ENCODE measurements at places on chromosomes 5 and 9.

DNA sequence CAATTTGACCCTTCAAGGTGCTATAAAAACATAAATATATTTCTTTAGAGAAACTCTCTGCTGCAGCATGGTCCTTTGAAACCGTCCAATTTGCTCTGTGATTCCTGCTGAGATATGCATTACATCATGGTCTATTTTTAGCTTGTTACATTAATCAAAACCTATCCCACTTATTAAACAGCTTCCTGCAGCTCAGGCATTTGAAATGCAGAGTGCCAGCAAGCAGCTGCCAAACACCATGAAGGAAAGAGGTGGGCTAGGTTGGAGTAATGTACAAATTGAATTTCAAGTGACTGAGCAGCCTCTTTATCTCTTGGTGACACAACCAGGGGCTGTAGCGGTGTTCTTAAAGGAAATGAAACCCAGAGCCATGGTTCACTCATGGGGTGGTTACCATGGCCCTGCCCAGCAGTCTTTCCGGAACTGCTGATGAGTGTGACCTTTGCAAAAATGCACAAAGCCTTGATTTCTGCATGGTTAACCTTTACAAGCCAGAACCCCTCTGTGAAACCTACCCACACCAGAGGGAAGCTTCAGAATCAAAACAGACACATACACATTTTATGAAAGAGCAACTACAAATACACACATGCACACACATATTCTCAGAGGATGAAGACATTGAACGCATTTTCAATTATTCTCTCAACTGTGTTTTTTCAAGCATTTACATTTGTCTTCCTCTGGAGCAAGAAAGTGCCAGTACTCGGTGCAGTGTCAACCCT lies 155.8 kb upstream of the ZNF608 start:
- no peak for DNase-seq

GRCh38 chr5:60219921-60220320 lies 326.4 kb upstream of the PDE4D start:
- no peak for DNase-seq

DNA sequence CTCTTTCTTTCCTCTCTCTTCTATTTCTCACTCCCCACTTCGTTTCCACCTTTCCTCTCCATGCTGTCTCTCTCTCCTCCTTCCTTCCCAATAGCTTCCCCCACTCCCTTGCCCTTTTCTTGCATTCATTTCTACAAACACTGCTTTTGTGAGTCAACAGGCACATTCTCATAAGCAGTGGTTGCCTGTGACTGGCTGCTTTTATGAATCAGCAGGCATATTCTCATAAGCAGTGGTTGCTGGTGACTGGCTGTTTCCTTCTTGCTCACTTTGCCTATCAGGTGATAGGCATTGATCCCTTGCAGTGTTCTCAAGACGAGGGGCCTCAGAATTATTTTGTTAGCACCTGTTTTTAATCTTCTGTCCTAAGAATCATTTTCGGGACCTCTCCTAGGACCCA lies 116.1 kb upstream of the ACTBL2 start:
- DNase-seq, result no peak

- no peak for DNase-seq
Measured at GRCh38 chr5:174614500-174615135, 109.8 kb upstream of the MSX2 start.

DNA sequence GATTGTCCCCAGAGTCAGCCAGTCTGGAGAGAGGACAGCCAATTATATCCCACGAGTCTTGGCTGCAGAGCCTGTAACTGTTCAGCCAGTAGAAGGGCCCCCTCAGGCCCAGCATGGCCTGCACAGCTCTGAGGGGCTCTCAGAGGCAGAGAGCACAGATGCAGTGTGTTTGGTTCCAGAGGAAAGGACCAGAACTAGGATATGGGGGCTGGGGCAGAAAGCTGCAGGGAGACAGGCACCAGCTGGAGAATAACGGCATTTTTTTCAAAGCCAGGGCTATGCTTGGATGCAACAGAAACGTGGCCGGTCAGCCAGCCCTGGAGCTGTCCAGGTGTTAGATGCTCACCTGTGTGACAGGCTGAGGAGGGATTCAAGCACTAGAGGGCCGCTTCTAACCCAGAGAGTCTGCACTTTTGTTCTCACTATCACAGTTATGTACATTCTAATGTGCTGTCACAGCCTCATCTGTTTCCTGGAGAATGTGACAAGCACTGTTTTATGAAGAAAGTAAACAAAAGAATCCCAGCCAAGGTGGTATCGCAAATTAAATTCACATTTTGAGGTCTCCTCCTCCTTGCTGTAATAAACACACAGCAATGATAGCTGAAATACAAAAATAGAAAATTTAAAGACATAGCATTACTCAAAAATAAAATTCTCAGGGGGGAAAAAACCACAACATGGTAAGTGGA lies 96.5 kb downstream of the GABBR2 start:
- no peak for DNase-seq

GRCh38 chr9:130495067-130495466 lies 50.3 kb downstream of the ASS1 start:
- no peak for DNase-seq

- no peak for DNase-seq
Measured at GRCh38 chr5:115336964-115337363, 40.5 kb upstream of the CCDC112 start.

GRCh38 chr5:132233081-132233480 lies 5.4 kb upstream of the P4HA2 start:
- no peak for DNase-seq

DNA sequence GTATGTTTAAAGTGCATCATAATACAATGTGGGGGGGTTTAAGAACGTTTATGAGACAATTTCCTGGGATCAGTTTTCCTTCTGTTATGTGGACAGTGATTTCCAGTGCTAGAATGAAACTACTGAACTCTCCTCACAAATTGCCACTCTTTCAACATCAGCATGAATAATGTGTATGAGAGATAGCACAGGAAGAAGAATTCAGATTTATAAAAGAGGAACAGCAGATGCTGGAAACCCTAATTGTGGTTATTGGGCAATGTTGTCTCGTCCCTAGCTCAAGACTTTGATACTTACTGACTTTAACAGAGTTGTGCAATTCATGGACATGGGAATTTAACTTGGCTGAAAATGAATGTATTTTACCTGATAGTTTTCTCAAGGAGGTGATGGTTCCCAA lies 410.8 kb upstream of the MEF2C start:
- no peak for DNase-seq
